ENCODE measurements at places on chromosomes 3 and 15.

DNA sequence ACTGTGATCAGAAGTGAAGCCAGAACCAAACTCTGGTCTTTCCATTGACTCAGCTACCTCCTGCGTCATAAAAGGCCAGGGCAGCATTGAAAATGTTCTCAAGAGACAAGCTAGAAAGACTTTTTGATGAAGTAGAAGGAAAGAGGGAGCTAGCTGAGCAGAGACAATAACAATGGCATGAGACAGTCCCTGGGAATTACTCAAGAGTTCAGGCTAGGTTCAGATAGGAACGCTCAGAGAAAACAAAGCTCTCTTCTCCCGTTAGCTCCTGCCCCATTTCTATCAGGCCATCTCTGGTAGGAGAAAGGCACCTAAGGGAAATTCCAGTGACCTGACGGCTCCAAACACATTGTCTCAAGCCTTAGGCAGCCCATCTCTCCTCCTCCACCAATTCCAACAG lies 7.0 kb upstream of the OXTR start:
- no peak for DNase-seq

DNA sequence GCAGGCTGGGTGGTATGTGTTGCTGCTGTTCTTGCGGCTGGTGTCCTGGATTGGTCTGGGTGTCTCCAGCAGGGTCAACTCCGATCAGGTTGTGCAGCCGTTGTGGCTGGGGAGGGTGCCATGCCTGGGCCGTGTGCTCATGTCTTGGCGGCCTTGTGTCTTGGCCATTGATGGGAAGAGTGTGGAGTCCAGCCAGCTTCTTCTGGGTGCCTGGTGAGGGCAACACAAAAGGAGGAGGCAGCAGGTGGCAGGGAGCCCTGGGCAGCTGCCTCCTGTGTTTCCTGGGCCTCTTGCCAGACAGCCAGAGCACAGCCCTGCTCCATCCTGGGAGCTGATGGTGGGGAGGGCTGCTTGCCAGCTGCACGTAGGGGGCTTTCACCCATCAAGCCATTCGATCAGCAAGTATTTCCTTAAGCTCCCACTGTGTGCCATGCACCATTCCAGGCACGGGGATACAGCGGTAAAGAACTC lies 4.3 kb downstream of the CHAC1 start:
- DNase-seq: no peak

DNA sequence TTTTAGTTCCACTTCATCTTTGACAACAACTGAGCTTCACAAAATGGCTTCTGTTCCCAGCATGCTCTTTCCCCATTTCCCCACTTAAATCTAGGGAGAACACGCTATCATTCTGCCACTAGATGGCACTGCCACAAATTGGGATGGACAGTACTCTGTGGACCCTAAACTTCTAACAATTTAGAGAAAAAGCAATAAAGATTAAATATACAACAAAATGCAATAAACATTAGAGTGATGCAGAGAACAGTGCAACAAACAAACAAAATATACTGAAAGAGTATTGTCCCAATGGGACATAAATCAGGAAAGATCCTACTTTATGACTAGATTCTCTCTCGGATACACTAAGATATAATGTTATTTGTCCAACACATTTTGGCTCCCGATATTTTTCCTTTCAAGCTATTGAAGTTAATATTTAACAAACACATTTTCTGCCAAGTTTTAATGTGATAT lies 169.7 kb upstream of the TMCO5A start:
- DNase-seq: peak; percentile 4

- no peak for DNase-seq
Observed at GRCh38 chr3:109607897-109608296, 270.6 kb upstream of the DPPA4 start.

DNA sequence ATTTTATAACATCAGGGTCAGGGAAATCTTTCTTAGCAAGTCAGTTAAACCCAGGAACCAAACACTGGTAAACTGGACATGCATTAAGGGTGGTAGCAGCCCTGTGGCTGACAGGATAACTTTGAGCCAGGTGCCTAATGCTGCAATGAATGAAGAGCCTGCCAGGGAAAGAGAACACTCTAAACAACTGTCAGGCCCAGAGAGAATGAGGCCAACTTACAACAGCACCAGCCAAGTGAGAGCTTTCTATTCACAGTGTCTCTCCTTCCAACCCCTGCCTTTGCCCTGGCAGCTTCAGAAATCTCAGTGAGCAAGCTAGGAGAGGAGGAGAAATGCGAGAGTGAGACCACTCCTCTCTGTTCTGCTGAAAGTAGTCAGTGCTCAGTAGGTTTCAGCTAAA lies 50.4 kb upstream of the ATP2C1 start:
- no peak for DNase-seq

DNA sequence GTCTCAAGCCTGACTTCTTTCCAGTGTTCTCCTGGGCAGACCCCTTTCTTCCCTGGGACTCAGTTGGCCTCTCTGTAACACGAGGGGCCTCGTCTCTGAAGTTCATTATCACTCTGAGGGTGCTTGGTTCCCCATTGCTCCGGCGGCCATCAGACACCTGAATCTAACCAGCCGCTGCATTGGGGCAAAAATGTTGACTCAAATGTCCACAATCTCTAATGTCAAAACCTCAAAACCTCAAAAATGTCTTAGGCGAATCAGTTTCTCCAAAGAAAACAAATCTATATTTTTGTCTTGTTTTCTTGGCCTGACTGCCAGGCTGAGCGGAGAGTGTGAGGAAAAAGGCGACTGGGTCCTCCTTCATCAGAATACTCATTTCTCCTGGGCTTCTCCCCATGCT lies 220.7 kb downstream of the VPS13C start:
- no peak for DNase-seq

GRCh38 chr3:105976196-105976595 lies 107.4 kb upstream of the CBLB start:
- no peak for DNase-seq

GRCh38 chr3:169323578-169324451 lies 339.7 kb downstream of the MECOM start:
- DNase-seq: no peak
